ENCODE measurements at places on chromosomes 5 and 9. TPM values are rescaled to one million over a fixed set of nuclear protein-coding genes. Genes with fewer than 3 reads are reported as not detected.

DIRAS2 gene
- total RNA-seq: not detected

RLN1 gene
- total RNA-seq: 0.91 TPM

- no peak for DNase-seq
Measured at GRCh38 chr5:51278539-51278938, 104.7 kb upstream of the ISL1 start.

DNA sequence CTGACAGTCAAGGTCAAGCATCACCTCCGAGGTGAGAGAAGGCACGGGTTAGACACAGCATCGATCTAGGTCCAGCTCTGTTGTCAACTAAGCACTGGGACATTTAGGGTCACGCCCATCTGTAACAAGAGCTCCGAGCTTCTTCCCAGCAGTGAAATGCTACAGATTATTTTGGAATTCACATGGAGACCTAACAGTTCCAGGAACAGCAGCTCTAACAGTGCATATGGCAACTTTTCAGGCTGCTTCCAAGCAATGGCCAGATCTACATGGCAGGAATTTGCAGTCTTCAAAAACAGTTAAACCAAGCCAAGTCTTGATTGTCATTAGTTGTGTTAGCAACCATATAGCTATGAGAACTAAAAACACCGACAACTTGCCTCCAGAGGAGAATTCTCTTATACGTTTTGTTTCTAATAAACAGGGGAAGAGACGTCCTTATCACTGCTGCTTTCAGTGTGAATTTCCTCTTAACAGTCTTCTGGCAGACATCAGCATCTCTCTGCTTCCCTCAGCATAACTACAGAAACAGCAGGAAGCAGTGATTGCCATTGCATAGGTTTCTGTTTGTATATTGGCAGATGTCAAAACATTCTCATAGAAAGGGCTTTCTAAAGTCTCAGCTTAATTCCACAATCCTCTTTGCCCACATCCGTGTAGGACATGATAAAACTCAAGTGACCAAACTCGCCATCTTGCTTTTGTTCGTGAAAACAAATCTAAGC, 242.1 kb upstream of the DAPK1 start:
- DNase-seq: no peak

- DNase-seq: no peak
Measured at GRCh38 chr9:15553528-15553898, 670 bp downstream of the CCDC171 start.
